ENCODE measurements at places on chromosomes 4 and X.
A peak's percentile ranks its signal among the peaks of the same experiment; 100 is the strongest.

DNA sequence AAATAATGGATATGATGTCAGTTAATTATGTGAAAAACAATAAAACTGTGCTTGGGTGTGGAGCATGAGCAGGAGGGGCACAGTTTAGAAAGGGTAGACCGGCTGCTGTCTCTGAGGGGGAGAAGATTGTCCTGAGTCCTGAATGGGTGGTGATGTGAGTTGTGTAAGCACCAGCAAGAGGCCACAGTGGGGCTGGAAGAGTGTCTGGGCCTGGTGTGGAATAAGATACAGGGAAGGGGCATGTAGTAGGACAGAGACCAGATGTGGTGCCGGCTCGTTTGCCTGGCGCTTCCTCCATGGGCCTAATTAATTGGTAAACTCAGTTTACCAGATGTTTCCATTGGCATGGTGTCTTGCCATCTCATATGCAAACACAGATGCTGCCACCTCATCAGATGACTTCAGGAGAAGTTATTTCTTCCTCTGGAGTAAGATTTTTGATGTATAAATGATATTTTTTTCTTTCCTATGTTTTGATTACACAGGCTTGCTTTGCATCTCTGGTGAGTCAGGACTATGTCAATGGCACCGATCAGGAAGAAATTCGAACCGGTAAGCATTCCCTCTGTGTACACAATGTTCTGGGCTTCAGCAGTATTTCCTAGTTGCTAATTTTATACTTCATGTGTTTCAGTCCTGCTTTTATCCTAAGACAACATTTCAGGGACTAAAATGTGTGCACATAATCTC is 5.1 kb downstream of the MED28 start:
- DNase-seq, result no peak

DNA sequence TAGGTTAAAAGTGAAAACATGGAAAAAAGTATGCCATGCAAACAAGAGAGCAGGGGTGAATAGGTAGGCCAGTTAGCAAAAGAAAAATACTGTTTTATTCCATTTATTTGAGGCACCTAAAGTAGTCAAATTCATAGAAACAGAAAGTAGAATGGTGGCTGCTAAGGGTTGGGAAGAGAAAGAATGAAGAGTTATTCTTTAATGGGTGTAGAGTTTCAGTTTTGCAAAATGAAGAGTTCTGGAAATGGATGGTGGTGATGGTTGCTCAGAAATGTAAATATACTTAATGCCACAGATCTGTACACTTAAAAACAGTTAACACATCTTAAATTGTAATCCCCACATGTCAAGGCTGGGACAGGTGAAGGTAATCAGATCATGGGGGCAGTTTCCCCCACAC is 29.7 kb downstream of the PARM1 start:
- DNase-seq, result no peak

GRCh38 chrX:115957862-115958490 is 212.6 kb upstream of the AGTR2 start:
- DNase-seq, result no peak

- no peak for DNase-seq
Measured at GRCh38 chrX:115616943-115617563, 56.1 kb downstream of the PLS3 start.

- DNase-seq, result no peak
Measured at GRCh38 chrX:110684653-110685052, 111.0 kb downstream of the CHRDL1 start.

DNA sequence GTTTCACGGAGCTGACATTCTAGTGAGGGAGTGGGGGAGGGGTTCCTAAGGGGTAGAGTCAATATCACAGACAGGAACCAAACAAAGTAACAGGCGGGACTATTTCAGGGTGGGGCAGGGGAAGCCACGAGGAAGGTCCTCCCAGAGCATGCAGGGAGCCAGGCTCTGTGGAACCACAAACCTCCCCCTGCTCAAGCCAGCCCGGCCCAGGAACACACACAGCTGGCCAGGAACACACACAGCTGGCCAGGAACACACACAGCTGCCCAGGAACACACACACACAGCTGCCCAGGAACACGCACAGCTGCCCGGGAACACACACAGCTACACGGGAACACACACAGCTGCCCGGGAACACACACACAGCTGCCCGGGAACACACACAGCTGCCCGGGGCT is 24.8 kb downstream of the EVC2 start:
- no peak for DNase-seq

GRCh38 chr4:36053930-36054329 is 190.4 kb downstream of the ARAP2 start:
- DNase-seq, result no peak

DNA sequence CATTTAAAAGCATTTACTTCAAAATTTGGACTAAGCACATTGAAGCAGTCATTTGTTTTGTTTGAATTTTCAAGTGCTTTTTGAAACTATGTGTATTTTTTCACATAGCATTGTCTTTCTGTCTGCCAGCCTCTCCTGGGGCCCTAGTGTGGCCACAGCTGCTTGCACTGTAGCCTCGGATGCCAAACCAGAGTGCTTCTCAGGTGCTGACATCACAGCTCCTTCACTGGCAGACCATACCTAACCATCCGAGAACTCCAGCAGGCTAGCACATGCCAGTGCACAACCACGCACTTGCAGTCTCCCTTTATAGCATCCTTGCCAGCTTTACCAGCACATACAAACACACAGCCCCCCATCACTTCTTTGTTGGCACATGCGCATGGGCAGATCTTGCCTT is 1019.7 kb downstream of the STPG2 start:
- no peak for DNase-seq

- DNase-seq, result peak; percentile 86
Measured at GRCh38 chr4:74624351-74625151, 169.8 kb downstream of the BTC start.

Measured in suppressor macrophage (primary cell).